ENCODE measurements at places on chromosomes 1 and 21.

GRCh38 chr1:119987686-119988085 is 81.8 kb downstream of the NOTCH2 start:
- DNase-seq = no peak

DNA sequence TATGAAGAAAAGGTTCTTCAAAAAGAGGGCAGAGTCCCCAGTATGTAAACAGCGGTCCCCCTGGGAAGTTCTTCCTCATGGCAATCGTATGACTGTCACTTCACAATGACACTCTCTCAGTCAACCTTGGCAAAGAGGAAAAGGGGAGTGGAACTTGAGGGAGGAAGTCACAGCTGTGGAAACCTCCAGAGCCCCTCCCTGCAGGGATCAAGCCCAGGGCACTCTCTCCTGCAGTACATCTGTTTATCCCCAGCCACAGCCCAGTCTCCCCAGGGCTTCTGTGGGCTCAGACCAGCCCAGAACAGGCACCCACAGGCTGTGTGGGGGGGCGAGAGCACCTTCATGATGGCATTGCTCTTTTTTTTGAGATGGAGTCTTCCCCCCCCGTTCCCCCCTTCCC is 2.0 kb downstream of the ATP13A2 start:
- DNase-seq = peak; percentile 18

- DNase-seq = no peak
Measured at GRCh38 chr1:90711696-90712095, 5.4 kb downstream of the BARHL2 start.

- no peak for DNase-seq
Measured at GRCh38 chr1:28135371-28136168, 40.9 kb downstream of the PTAFR start.

Data from umbilical cord (tissue), 2 donors.